ENCODE measurements at places on chromosomes 1 and 21. TPM values are rescaled to one million over a fixed set of nuclear protein-coding genes. Genes with fewer than 3 reads are reported as not detected.

Gene ADCY10
- polyA plus RNA-seq = not detected

Gene CR1
- not detected for polyA plus RNA-seq

Gene GJA5
- polyA plus RNA-seq = 6.2 TPM

- DNase-seq = no peak
These were observed 56.6 kb upstream of the CR2 start for GRCh38 chr1:207397525-207397926.

DNA sequence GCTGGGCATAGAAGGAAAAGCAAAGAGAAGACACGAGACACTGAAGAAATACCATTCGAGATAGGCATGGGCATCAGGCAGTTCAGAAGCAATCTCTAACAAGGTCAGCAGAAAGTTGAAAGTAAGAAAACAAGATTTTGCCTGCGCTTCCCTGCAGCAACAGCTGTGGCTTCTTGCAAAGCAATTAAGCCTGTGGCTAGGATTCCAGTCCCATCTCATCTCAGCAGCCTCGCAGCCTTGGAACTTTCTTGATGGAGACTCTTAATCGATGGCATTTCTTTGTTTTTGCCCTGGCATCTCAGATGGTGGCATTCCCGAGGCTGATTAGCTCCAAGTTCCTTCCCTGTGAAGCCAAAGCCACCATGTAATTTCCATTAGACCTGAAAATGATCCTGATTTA lies 64.6 kb upstream of the SPAG17 start:
- DNase-seq = no peak

GRCh38 chr1:10237157-10237539 lies 26.8 kb downstream of the KIF1B start:
- no peak for DNase-seq

DNA sequence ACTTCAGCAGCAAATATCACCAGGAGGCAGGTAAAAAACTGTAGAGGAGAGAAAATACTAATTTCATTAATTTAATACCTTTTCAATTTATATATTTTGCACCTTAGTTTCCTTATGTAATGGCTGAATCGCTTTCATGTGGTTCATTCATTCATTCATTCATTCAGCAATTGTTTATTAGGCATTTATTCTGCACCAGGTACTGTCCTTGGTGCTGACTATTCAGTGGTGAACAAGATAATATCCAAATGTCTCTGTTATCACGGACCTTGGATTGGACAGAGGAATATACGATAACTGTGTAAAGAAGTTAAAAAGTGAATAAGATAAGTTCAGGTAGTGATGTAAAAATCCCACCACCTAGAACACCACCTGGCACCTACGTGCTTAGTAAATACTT lies 28.8 kb downstream of the TSPAN2 start:
- no peak for DNase-seq

DNA sequence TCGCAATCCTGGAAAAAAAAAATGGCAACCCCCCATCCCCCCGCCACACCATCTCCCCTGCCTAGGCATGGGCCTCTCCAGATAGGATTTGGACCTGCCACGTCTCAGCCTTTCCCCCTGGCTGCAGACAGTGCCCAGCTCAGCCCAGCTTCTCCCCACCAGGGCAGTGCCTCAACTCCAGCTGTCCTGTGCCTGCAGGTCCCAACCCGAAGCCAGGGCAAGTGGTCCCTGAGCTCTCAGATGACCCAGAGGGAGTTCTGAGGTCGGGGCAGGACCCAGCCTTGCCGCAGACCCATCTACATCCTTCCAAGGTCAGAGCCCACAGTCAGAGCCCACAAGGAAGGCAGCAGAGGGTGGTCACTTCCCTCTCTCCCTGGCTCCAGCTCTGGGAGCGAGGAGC lies 86.7 kb upstream of the POU3F1 start:
- DNase-seq = no peak

DNA sequence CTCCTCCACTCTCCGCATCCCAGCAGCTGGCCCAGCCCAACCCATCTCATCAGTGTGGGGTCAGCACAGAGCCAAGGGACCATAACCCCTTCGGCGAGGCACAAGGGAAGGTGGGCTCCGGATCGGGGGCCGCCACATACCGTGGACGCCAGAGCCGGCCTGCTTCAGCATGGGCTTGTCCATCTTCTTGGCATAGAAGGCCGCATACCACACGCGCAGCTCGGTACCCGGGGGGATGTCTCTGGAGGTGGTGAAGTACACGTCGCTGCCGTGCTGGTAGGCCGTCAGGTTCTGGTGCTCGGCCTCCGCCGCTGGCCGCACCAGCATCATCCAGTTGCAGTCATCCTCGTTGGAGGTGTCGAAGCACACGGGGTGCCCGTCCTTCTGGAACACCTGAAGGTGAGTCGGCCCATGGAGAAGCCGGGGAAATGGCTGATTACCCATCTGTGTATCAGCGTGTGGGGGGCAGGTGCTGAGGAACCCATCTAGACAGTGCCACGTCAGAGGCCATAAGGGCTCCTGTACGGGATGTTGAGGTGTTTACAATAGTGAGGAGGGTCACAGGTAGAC lies 24.6 kb downstream of the PRDM15 start:
- no peak for DNase-seq

DNA sequence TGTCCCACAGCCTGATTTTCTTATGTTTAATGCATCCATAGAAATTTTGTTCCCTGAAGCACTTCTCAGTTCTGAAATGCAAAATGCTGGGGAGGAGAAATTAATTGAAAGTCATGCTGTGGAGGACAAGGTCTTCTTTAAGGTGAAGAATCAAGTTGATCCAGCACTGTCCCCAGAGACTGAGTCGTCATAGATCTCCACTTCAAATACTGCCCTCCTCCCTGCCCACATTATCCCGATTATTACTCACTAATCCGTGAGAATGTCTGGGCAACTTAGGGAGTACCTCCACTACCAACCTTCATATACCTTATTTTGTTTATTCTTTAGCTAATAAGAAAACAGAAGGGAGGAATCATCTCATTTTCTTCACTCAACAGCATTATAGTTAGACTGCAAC lies 70.0 kb upstream of the FMN2 start:
- DNase-seq = no peak

GRCh38 chr1:173573596-173573995 lies 29.3 kb downstream of the SLC9C2 start:
- DNase-seq = no peak

DNA sequence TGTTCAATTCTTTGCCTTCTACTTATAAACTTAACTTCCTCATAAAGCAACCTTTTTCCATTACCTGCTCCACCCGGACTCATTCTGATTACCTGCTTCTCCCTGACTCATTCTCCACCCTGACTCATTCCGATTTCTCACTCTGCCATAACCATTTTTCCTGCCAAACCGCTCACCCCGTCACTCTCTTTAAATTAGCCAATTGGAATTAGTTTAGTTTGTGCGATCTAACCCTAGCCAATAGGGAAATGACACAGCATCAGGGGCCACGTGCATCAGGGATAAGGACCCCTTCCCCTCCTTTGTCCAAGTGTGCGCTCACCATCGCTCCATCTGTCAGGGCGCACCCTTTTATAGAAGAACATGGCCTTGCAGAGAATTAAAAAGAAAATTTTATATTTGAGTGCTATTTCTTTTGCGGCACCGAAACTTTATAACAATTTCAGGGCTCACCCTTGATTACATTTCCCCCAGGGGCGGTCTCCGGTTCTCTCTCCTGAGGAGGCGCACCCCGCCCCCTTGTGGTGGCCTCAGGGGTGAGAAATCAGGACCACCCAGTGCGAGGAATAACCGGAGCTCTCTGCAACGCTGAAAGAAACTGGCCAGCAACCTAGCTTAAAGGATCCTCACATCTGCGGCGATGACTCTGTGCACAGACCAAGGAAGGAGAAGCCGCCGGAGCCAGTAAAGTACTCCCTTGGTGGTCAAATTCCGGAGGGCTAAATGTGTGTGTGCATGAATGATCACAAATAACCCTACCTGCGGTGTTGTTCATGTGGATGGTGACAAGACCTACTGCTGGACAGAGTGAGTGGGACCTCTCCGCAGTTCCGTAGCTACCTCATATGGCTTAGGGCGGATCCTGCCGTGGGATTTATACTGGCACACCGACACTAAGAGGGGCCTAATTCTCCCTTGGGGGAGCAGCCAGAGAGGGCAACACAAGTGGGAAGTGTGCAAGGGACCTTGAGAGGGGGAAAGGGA lies 30.3 kb upstream of the CBR3 start:
- DNase-seq = peak; percentile 36
